Fibroblast of skin of right biceps (primary cell): ENCODE measurements at places on chromosomes 3 and 15.

DNA sequence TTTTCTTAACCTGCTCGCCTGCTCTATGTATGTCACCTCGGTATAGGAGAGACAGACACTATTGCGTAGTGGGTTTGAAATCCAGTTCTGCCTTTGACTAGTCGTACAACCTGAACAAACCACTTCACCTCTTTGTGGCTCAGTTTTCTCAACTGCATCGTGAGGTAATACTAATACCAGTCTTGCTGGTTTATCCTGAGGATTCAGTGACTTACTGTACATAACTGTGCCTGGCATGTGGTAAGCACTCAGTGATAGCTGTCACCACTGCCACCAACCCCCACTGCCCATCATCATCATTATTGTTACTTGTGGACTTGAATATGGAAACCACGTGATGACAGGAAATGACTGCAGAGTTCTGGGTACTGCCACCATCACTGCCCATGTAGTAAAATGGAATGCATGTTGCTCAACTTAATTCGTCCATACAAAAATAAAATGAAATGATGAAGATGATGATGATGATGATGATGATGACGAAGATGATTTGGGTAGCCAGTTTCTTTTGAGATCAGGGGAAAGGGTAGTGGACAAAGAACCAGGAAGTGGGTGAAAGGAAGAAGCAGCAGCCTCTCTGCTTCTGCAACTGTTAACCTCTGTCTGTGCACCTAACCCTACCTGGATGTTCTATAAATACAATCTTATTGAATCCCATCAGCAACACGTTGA lies 228.1 kb downstream of the FEZF2 start:
- peak; percentile 19 for DNase-seq

DNA sequence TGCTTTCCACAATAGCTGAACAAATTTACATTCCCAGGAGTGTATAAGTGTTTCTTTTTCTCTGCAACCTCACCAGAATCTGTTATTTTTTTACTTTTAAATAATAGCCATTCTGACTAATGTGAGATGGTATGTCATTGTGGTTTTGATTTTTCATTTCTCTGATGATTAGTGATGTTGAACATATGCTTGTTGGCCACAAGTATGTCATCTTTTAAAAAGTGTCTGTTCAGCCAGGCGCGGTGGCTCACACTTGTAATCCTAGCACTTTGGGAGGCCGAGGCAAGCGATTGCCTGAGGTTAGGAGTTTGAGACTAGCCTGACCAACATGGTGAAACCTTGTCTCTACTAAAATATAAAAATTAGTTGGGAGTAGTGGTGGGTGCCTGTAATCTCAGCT lies 619.3 kb downstream of the SI start:
- DNase-seq: peak; percentile 82

GRCh38 chr3:48038971-48039481 lies 22.8 kb upstream of the MAP4 start:
- no peak for DNase-seq

- no peak for DNase-seq
Observed at GRCh38 chr3:20809356-20809755, 623.4 kb upstream of the SGO1 start.

GRCh38 chr3:54243056-54243931 lies 120.9 kb downstream of the CACNA2D3 start:
- DNase-seq: no peak

DNA sequence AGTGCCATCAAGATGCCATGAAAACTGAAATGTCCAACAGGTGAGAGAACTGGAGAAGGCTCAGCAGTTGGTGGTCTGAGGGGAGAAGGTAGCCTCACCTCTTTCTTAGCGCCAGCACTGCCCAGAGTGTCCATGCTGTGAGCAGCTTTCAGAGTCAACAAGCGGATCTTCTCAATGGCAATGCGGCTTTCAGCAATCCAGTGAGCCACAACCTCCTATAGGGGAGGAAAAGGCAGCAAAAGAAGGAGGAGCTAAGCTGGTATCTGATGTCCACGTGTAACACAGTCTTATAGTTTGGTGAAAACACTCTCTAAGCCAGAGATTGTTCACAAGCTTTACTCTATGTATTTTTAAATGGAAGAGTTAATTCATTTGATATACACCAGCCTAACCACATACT lies 36.1 kb upstream of the ACKR4 start:
- no peak for DNase-seq

GRCh38 chr3:175778994-175779393 lies 919.9 kb downstream of the NAALADL2 start:
- DNase-seq: no peak

GRCh38 chr3:122942937-122943827 lies 84.4 kb downstream of the SEMA5B start:
- peak; percentile 53 for DNase-seq

DNA sequence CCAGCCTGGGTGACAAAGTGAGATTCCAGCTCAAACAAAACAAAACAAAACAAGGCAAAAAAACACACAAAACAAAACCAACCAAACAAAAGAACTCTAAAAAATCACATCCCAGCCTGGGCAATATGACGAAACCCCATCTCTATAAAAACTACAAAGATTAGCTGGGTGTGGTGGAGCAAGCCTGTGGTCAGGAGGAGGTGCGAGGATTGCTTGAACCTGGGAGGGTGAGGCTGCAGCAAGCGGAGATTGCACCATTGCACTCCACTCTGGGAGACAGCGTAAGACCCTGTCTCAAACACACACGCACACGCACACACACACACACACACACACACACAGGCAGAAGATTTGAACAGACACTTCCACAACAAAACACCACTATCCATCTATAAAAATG lies 99.6 kb downstream of the SHQ1 start:
- no peak for DNase-seq

- DNase-seq: peak; percentile 54
Observed at GRCh38 chr3:30266524-30266923, 339.9 kb upstream of the TGFBR2 start.

DNA sequence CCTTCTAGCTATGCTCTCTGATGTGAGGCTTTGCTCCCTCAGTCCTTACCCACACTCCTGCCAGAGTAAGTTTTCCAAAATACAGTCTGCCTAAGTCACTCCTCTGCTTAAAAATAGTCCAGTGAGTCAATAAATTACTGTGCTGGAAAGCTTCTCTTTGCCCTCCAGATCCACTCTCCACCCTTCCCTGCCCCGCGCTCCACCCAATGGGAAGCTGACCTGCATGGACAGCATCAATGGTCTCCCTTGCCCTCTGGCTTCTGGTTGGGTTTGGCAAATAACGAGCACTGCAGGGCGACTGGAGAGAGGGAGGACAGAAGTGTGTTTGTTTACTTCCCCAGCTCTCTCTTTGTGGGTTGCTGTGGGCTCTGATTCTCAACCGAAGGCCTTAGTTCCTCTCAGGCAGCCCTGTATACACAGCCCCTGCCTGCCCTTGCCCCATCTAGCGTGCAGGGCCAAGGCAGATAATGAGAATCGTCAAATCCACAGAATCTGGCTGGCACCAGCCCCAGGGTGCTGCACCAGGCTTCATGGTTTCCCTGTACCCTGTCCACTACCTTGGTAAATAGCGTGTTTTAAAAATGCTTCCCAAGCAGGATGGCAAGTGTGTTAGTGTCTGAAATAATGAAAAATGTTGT lies 110.4 kb downstream of the ADAMTSL3 start:
- DNase-seq: no peak

- peak; percentile 46 for DNase-seq
Observed at GRCh38 chr3:30188713-30189112, 417.7 kb upstream of the TGFBR2 start.

- DNase-seq: no peak
Observed at GRCh38 chr3:4935347-4935746, 43.9 kb upstream of the BHLHE40 start.

DNA sequence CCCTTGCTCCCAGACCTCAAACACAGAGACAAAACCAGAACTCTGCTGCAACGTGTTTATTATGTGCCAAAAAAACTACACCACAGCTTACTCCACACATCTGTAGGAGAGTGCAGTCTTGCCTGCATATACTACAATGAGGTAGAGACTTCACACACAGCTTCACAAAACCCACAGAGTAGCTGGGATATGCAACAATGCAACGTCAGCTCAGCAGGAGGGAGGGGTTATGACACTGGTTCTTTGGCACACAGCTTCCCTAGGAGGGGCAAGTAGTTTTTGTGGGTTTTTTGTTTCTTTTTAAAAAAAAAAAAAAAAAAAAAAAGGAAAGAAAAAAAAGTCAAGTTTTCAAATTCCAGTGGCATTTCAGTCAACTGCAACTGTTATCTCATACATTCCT lies 2.9 kb upstream of the RPS17 start:
- peak; percentile 84 for DNase-seq

- peak; percentile 73 for DNase-seq
Observed at GRCh38 chr3:30502742-30503073, 103.7 kb upstream of the TGFBR2 start.

DNA sequence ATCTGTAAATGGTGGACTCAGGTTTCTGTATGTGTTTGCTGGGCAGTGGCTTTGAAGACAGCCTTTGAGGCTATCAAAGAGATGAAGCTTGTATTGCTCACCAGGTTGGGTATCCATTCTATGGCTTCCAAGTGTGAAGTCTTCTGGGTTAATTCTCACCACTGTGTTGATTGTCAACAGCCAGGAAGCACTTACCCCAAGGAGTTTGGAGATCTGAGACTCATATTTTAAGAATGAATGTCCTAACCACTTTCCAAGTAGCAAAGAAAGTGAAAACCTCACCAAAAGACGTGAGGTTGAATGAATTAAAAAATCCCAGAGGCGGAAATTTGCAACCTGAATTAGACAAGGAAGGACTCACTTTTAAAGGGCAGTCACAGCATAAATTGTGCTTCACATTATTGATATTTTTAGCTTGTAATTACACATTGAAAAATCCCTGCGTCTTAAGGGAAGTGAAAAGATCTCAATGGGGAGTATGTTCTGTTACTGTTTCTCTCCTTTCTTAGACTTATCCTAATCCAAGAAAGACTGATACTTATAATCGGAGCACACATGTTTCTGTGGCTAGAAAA lies 304.0 kb upstream of the TPRG1 start:
- no peak for DNase-seq

DNA sequence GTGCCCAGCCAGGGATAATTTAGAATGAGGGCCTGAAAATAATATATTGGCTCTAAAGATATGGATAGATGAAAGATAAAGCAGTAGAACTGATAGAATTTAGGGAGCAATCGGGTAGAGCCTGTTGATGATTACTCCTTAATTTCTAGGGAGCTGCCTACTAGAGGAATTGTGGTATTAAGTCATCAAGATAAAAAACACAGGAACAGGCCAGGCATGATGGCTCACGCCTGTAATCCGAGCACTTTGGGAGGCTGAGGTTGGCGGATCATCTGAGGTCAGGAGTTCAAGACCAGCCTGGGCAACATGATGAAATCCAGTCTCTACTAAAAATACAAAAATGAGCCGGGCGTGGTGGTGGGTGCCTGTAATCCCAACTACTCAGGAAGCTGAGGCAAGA lies 130.4 kb downstream of the PCCB start:
- DNase-seq: peak; percentile 43

DNA sequence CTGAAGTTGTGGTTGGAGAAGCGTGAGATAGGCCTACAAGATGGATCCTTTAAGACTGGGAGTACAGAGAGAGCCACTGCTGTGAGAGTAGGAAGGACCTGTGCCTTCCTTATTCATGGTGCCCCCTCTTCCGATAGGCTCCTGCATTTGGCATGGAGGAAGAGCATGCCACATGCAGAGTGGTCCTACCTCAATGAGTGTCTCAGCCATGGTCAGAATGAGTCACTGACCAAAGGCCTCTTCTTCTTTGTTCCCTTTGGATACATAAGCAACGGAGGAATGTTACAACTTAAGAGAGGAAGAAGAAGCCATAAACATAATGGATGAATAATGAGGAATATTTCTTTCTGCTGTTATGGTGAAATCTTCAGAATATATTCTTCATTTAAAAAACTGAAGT lies 681.2 kb upstream of the GRM7 start:
- DNase-seq: peak; percentile 22

GRCh38 chr3:101850246-101851051 lies 1.1 kb downstream of the NFKBIZ start:
- DNase-seq: peak; percentile 86

DNA sequence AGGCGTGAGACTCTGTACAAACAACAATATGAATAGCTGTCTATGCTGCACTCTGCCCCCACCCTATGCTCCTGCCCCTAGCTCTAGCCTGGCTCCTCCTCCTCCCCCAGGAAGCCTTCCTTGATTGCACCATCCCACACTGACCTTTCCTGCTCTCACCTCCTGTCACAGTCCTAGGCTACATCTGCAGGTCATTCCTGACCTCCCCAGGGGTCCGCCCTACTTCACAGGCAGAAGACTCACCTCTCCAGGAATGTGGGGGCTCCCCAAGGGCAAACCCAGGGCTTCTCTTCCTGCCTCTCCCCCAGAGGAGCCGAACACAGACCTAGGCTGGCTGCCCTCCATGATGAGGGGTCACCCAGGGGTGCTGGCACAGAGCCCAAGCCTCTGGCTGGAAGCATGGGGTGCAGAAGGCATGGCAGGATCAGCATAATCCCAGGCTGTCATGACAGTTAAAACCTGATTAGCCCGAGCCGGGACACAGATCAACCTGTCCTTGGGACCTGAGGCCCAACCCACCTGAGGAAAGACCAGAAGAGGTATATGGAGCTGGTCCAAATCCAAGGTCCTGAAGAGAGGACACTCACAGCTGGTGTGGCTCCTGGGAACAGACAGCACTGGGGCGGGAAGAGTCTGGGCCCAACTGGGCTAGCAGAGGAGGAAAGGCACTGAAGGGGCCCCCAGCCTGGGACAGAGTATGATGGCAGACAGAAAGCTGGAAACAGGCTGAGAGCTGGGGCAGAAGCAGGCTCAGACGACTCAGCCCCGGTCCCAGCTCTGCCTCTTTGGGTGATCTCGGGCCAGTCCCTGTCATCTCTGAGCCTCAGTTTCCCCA lies 5.9 kb downstream of the SEMA7A start:
- DNase-seq: no peak

DNA sequence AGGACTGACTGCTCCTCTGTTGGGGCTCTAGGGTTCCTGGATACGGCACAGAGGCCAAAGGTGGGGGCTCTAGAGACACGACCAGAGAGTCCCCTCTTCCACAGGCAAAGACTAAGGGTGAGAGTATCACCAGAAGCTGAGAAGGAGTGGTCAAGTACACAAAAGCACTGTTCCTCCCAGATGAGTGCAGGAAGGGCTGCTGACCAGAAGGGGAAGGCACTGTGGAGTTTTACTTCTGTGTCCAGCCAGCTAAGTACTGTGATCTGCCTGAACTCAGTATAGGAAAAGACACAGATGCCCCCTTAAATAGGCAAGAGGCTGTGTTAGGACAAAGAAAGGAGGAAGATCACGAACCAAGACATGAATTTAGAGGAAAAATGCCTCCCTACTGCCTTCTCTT lies 11.7 kb downstream of the MRPS11 start:
- DNase-seq: no peak

GRCh38 chr3:27610800-27611525 lies 111.2 kb downstream of the EOMES start:
- no peak for DNase-seq

- no peak for DNase-seq
Observed at GRCh38 chr15:77221174-77221573, 150.3 kb upstream of the TSPAN3 start.
